ENCODE measurements at places on chromosomes 5 and 9.

DNA sequence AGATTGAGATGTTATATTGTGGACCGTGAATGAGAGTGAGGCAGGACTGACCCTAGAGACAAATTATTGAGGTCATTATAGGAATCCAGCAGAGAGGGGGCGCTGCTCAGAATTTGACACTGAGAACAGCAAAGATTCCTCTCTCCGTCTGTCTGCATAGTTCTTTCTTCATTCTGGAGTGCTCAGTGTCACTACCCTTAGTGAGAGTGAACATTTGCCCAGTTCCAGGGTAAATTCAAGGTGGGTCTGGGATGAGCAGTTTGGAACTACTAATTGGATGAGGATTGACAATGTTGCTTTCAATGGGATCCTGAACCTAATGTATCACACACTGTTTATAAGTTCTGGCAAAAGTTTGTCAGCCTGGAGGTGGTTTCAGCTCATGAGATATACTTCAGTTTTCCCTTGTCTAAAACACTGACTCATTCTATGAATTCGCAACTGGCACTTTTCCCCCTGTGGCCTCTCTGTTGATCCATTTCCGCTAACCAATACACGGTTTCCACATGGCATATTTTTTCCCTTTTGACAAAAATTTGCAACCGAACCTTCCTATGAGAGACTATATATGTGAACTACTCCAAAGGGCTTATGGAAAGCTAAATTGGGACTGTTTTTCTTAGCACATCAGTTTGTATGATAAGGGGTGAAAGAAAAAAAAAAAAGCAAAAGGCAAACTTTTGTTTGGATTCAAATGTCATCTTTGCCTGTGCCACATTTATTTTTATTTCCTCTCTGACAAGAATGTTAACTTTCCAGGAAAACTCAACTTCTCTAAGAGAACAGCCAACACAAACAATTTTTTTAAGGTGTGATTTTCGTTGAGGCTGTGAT lies 1240.7 kb upstream of the WWC1 start:
- DNase-seq: no peak

- DNase-seq: no peak
Measured at GRCh38 chr9:113390192-113390960, 10.7 kb downstream of the ALAD start.

DNA sequence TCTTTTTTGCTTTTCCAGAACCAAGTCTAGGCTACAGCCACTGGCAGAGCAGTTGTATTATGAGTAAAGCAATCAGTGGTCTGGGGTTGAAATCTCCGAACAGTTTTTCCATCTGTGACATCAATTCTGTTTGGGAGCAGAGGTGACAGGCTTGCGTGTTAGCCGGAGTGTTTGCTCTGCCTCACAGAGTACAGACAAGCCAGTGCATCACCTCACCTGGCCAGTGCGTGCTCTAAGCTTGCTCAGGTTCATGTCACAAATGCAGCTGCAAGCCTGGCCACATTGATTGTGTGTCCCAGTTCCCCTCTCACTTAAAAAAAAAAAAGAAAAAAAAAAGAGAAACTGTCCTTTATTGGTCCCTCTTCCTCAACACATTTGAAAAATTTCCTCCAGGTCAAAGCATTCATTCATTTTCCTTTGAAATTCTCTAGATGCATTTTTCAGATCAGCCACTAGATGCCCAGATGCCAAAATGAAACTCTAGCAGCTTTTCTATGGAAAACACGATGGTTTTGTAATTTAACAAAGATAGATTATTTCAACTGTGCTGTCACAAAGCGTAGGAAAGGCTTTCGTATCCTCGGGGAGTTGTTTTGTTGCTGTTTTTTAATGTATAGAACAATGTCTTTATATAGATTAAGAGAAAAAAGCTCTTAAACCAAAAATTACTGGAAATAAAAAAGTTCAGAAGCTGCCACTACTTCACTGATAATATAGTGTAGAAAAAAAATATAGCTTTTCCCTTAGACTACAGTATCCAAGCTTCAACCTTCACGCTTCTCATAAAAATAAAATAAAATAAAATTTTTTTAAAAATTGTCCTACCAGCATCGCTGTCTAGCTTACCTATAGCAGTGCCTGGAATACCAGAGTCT lies 585.5 kb downstream of the TLE1 start:
- DNase-seq: no peak

GRCh38 chr5:179375236-179375685 lies 30.0 kb upstream of the ADAMTS2 start:
- DNase-seq: no peak

DNA sequence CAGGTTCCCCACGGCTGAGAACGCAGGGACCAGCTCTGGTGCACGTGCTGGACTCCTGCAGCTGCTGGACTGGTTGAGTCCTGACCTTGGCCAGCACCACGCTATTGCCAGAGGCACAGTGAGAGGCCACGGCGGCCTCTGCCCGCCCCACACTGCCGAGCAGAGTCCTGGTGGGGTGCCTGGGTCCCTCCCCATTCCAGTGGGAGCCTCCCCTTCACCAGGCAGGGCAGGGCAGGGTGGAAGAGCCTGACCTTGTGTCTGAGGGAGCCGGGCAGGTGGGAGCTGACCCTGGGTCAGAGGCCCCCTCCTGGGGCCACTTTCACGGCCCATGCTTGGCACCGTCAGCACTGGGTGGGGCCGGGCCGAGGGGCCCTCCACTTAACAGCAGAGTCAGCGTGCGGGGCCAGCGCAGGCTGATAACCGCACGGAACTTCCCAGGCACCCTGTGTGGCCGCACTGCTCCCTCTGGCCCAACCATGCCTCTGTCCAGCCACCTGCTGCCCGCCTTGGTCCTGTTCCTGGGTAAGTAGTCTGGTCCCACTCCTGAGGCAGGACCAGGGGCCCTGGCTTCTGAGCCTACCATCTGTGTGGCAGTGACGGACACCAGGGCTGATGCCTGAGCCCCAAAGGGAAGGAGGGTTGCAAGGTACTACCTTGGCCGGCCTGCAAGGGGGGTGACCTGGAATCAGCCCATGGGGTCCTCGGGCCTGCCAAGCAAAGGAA lies at the start of gene MAMDC4:
Gene MAMDC4, plus strand, starts transcription at position 406 of the 723 bp plus-strand sequence. Its CDS starts 71 bp downstream, at position 477.
- no peak for DNase-seq

GRCh38 chr5:10675177-10675700 lies 85.8 kb downstream of the DAP start:
- no peak for DNase-seq

GRCh38 chr5:172722327-172722815 lies 48.6 kb downstream of the DUSP1 start:
- no peak for DNase-seq

- no peak for DNase-seq
Measured at GRCh38 chr9:35294066-35294465, 132.3 kb downstream of the UNC13B start.

- no peak for DNase-seq
Measured at GRCh38 chr5:116696366-116696765, 121.7 kb upstream of the SEMA6A start.

DNA sequence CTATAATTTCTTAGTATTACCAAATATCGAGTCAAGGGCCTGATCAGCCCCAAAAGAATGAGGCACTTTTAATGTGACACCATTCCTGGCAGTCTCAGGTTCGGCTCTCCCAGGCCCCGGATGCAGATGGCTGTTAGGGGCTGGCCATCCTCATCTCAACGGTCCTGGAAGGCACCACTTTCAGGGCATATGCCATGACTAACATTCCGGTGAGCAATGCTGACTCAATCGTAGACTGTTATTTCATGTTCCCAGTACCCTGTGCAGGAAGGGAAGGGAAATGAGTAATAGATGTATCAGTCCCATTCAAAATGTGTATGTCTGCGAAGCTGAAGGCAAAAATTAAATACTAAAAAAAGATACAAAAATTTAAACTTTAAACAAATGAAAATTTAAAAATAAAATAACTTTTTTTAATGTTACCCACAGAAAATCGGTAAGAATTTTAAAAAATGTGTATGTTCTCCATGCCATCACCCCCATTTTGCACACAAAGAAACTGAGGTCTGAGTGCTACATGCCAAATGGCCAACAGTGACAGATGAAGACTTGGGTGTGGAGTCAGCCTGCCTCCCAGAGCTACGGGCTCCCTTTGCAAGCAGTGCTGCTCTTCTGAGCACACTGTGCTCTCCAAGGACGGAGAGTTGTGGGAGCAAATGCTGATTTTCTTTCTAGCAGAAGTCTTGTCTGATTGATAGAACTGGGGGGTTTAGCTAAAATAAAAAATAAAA lies 79.0 kb downstream of the GLDC start:
- DNase-seq: no peak

- DNase-seq: no peak
Measured at GRCh38 chr5:81081461-81081835, 121.3 kb downstream of the RASGRF2 start.

GRCh38 chr9:134294153-134295071 lies 31.8 kb upstream of the RXRA start:
- no peak for DNase-seq

DNA sequence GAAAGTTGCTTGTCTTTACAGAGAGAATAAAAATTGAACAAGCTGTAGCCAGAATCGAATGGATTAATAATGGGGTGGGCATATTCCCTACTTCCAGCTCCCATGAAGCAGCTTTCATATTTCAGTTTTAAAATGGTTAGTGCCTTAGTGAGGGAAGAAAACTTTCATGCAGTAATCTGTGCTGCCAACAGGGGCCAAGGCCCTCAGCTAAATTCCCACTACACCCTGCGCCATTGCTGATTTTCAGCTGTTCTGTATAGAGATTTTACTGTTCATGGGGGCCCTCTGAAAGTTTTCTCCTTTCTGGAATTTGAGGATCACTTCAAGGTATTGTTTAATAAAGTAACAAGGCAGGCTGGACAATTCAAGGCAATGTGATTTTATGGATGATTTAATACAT lies 58.2 kb downstream of the CAST start:
- DNase-seq: no peak

DNA sequence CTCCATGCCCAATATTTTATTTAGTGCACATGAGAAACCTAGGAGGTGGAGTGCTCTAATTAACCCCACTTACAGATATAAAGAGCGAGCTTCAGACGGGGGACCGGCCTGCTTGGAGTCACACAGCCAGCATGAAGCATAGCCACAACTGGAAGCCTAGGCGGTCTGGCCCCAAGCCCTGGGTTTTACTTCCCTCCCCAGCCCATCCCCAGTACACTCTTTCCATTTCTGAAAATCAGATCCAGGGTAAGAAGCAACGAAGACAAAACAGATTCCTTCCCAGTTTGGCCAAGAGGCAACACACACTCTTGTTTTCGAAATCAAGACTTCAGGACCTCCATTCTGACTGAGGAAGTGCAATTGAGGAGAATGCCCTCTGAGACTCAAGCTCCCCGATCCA lies 27.1 kb downstream of the KCNMB1 start:
- no peak for DNase-seq

DNA sequence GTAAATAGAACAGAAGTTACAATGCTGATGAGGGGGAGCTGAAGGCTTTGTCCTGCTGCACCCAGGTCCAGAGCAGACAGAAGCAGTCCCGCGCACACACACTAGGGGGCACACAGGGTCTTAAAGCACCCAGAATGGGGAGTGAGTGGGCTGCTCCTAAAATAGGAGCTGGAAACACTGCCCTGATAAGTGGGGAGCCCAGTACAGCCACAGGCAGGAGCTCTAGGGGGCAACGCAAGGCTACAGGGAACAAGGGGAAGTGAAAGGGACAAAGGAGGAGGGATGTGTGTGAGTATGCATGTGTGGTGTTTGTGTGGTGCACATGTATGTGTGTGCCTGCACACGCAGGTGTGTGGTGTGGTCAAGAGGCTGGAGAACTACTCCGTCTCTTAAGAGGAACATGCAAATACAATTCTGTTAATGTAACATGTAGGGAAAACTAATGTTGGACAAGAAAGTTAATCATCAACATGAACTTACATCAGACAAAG lies 191.5 kb downstream of the ROR2 start:
- DNase-seq: no peak

DNA sequence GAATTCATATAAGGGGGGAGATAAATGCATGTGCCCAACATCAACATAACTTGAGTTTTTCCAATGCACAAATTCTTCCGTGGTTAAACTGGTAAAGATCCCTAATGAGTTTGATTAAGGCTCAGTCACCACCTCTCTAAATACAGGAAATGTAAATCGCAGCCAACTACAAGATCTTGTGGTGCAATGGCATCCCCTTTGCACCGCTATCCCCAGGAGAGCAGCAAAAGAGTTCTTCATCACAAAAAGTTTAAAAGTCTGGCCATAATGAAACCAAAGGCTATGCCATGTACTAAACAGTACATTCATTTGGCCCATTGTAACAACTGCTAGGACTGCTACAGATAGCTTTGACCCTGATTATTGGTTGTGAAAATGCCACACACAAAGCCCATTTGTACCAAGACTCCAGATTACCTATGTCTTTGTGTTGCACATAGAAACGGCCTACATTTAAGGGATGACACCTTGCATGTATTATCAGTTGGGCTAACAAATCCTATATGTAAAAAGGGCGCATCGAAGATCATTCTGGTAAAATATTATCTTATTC lies 44.5 kb downstream of the ZNF608 start:
- no peak for DNase-seq
